Adrenal gland (tissue), 19 donors: ENCODE measurements at places on chromosomes 3 and 15. TPM values are rescaled to one million over a fixed set of nuclear protein-coding genes. Genes with fewer than 3 reads are reported as not detected.

DNA sequence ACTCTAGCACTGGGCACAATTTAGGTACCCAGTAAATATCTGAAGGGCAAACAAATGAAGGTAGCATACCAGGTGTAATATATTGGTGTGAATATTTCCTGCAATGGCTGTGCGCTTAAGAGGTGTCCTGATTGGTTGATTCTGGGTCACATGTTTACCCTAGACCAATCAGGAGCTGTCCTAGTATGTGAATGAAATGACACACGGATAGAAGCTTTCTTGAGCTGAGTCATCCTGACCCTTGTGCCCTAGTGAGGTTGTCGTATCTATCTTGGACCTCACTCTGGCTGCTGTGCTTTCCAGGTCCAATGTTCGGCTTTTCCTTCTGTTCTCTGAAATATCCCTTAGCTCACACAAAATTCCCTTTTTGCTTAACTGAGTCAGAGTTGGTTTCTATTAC is 58.1 kb upstream of the FOXP1 start:
- DNase-seq = no peak

DNA sequence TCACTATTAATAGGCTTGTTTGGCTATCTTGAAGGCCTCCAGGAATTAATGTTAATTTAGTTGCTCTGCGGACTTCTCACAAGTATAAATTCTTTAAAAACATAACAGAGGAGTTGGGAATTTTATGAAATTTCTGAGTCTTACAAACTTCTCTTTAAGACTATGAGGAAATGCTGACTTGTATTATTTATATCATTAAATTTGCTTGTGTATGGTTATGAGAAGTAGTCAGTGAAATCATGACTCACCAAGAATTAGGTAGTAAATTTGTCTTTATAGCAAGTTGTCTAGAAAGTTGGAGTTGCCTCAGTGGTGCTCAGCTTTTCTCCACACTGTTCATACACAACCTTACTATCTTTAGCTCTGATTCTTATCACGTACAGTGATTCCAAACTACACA is 26.5 kb downstream of the PHLDB2 start:
- no peak for DNase-seq

GRCh38 chr3:12559520-12559919 is 2.6 kb downstream of the MKRN2 start:
- DNase-seq = no peak

The HRG gene
- total RNA-seq = not detected

The ZNF774 gene
- total RNA-seq = 21.4 TPM

DNA sequence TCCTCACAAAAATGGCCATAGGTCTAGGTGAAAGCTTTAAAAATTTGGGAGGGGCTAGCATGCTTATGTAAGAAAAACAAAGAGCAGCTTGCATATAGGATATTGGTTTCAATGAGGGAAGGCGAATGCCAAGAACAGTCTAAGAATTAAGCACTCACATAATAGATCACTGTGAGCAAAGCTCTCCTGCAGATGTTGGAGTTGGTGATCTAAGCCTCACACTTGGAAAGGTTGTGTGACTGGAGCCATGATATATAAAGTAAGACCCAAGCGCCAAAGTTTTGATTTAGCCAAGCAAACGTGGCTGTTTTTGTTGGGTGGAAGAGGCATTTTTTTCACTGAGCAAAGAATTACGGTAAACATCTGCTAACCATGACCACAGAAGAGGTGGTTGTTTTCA is 237.5 kb downstream of the FOXP1 start:
- no peak for DNase-seq

The ZWILCH gene
- 11.4 TPM for total RNA-seq

The MME gene
- 1.9 TPM for total RNA-seq

DNA sequence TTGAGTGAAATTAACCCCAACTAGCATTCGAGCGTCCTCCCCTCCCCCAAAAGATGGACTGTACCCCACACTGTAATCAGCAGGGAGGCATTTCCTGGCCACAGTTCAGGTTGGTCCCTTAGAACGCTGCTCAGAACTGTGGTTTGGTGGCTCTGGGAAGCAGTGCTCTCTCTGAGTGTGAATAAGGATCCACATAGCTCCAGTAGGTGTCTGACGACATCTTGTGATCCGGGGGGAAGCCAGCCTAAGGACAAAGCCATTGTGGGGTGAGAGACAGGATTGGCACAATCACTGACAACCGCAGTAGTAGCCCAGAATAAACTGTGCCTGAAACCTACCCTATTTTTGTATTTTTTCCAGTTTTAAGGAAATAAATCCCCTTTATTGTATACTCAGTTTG is 125.3 kb downstream of the IGF1R start:
- DNase-seq = no peak

DNA sequence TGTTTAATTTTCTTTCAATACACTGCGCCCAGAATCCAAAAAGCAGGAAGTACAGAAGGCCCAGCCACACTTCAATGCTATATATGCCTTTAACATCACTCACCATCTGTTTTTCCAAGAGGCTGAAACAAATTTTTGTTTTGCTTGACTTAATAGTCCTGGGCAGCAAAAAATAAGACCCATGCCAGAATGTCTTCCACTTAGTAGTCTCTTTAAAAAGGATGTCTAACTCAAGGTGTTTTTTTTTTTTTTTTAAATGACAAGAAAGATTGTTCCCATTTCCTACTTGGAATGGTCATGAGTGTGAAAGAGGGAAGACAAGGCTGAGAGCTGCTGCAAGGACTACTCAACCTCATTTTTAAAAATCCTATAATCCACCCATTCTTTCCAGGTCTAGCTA is 590.3 kb upstream of the SGO1 start:
- no peak for DNase-seq

The PTPN9 gene
- 27.5 TPM for total RNA-seq

DNA sequence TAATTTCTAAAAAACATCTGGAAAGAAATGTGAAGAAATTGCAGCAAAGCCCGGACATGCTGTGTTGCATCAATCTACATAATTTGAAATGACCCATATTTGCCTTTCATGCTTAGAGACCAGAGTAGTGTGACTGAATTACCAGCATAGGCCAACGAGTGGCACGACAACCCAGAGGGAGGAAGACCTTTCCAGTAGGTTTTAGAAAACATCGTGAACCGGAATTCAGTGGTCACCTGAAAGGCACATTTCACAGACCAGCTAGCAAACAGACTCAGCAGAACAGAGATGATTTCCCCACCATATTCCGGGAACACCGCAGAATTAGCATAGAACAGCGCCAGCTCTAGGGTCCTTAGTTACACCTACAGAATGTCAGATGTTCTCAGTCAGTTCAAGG is 620.0 kb upstream of the ZNF385D start:
- DNase-seq = no peak

DNA sequence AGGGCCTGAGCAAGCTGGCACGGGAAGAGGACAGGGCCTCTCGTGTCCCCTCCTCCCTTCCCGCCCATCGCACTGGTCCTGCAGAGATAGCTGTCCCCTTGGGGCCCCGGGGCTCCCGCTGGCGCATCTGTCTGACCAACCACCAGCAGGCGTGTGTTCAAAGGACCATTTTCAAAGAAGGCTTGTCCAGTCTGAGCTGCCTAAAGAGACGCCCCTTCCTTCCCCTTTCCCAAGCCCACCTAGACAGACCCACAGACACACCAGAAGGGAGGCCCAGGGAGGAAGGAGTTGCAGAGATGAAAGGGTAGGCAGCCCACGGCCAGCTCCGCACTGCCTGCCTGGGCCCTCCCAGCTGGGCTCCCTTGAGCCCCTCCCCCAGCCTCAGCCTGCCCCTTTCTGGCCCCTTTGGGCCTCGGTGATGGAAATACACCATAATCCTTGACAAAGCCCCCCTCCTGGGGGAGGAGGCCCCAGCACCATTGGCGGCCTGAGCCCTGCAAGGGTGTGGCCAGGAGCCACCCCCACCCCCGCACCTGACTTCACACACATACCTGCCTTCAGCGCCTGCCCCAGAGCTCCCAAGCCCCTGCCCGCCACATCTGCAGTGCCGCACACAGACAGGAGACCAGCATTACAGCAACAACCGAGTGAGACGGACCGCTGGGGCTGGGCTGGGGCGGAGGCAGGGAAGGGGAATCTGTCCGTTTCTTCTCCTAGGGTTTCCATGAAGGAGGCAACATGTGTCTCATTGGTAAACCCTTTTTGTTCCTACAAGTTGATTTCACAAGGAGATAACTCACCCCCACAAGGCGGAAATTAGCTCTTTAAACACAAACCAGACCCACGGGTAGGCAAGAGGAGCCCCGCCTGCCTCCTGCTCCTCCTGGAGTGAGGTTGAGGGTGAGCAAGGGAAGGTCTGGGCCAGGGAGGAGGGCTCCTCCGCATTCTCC is at the start of gene STRA6:
Gene STRA6, minus strand, starts transcription at position 336 of the 950 bp plus-strand sequence. CDS start 520 bp downstream, outside the sequence.
- no peak for DNase-seq

The ADCY5 gene
- total RNA-seq = 12.4 TPM

- no peak for DNase-seq
Measured at GRCh38 chr3:72446218-72447058, 401.8 kb downstream of the SHQ1 start.

- no peak for DNase-seq
Measured at GRCh38 chr3:82596805-82597204, 835.4 kb upstream of the GBE1 start.

DNA sequence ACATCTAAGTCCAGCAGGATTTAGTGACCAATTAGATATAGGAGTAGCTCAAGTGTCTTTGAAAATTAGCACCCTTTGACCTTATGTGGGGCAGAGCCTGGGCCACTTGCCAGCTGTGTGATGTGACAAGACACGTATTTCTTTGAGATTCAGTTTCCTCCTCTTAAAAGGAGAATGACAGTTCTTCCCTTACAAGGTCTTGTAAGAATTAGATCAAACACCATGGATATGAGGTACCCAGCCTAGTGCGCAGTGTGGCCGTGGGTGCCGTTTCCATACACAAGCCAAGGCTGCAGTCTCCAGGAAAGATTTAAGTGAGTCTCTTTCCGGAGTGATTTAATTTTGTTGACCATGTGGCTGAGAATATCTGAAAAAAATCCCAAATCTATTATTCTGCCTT is 46.3 kb downstream of the ARHGAP31 start:
- DNase-seq = no peak

DNA sequence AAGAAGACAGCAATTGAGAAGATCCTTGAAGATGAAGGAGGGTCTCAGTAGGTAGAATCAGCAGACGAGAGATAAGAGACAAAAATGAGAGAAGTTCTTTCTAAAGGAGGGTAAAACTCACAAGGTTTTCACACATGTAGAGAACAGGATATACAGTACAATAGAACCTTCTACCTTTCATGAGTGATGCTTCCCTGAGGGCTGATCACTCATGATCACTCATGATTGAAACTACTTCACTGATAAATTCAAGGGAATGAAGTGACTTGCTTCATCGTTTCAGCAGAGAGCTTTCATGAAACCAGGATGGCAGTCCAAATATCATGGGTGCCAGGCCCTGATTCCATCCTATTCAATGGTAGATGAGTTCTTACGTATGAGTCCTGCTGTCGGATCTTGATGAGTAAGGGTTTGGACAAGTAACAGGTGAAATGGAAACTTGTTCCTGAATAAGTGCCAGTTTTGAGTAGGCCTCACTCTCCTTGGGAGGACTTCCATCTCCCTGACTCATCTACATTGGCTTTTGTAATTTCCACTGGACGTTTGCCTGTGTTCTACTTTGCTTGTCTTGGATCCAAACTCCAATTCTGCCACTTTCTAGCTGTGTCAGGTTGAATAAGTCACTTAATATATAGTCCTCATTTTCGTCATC is 9.6 kb upstream of the CLDN16 start:
- DNase-seq = peak; percentile 76

The FSIP1 gene
- 0.23 TPM for total RNA-seq

DNA sequence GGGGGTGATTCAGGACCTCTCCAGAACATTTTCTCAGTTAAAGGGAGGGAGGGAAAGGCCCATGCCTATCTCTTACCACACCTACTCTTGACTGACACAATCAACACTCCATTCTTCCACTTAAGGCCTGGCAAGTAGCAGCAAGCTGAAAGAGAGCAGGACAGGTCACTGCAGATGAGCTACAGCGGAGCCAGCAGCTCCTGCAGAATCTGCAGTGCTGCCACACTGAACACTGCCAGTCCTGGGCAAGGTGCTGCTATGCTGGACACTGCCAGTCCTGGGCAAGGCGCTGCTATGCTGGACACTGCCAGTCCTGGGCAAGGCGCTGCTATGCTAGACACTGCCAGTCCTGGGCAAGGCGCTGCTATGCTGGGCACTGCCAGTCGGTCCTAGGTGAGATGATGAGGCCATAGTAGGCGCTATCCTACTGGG is 143.7 kb downstream of the MYLK start:
- no peak for DNase-seq

The EXD1 gene
- total RNA-seq = not detected

DNA sequence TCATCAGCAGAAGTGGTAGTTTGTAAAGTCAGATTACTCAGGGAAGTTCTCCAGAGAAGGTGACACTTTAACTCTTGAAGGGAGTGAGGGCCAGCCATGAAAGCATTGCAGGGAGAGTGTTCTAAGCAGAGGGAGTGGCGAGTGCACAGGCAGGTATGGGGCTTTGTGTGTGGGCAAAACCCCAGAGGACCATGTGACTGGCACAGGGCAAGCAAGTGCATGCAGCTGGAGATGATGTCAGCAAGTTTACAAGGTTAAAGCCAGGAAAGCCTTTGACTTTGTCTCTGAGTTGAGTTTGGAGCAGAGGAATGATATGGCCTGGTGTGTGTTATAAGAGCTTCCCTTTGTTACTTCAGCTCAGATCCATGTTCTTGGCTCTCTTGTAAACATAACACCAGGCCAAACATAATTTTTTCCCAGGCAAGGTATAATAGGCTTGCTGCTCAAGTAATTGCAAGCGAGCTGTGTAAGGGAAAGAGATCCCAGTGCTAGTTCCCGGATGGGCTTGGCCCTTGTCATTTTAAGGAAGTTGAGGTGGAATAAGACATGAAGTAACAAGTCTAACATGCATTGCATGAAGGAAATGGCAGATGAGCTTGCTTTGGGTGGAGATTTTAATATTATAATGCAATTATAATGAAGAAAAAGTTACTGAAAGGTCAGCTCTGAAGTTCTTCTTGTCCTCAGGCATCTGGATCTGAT is 341.1 kb upstream of the LRRC3B start:
- no peak for DNase-seq

GRCh38 chr15:96349857-96350720 is 19.6 kb downstream of the NR2F2 start:
- no peak for DNase-seq

The EOMES gene
- 0.22 TPM for total RNA-seq

The PROK2 gene
- total RNA-seq = not detected

The MAGI1 gene
- total RNA-seq = 22.6 TPM

- no peak for DNase-seq
Measured at GRCh38 chr15:61035311-61035710, 193.8 kb downstream of the RORA start.

- no peak for DNase-seq
Measured at GRCh38 chr15:32656091-32656490, 14.6 kb downstream of the SCG5 start.

DNA sequence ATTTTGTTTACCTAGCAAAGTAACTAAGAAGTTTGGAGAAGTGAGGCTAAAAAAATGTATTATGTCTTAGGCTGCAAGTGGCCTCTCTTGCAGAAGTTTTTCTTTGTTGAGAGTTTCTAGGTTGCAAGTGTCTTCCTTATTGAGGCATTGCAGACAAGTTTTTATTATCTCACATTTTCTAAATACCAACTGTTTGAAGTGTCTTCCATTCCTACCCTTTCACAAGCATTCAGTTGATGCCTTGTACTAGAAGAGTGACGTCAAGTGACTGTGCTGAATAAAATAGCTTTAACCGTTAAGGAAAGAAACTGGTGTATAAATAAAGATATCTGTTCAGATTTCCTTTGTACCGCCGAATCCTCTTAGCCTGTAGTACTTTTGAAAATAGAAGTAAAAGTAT is 123.3 kb downstream of the ALCAM start:
- DNase-seq = no peak
